ENCODE measurements at places on chromosomes 16 and 17.

- DNase-seq, result no peak
Measured at GRCh38 chr16:27596411-27596810, 46.5 kb downstream of the KATNIP start.

DNA sequence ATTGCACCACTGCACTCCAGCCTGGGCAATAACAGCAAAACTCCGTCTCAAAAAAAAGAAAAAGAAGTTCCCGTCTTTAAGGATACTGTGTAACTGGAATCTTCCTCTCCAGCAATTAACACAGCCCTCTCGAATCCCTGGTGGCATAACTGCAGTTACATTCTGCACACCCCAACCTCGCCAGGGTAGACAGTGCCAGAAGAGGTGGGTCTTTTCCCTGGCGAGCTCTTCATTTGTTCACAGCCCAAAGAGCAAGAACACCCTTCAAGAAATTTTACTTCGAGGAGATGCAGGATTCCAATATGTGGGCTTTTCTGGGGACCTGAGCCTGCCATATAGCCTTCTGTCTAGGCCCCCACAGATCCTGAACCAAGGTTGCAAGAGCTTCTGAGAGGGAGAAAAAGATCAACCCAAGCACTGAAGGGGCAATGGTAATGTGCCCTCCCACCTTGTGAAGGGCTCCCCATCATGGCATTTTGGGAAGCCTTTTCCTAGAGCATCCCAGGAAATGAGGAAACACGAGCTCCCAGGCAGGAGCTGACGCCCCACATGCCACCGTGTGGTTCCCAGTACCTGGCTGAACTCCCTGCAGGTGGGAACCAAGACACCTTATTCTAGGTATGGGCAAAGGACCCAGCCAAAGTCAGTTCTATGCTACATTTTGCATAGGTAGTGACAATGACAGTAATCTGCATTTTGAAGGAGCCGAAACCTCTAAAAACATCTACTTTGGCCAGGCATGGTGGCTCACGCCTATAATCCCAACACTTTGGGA, 26.9 kb downstream of the TK2 start:
- no peak for DNase-seq

DNA sequence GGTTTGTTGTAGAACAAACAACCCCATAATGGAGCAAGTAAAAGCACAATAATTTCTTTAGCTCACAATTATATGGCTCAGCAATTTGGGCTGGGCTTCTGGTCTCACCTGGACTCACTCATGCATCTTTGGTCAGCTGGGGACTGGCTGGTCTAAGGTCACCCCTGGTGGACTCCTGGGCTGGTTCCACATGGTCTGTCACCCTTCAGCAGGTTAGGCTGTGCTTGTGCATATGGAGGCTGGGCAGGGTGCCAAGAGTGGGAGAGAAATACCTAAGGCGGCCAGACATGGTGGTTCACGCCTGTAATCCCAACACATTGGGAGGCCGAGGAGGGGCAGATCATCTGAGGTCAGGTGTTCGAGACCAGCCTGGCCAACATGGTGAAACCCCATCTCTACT, 27.0 kb upstream of the SMURF2 start:
- DNase-seq, result no peak

DNA sequence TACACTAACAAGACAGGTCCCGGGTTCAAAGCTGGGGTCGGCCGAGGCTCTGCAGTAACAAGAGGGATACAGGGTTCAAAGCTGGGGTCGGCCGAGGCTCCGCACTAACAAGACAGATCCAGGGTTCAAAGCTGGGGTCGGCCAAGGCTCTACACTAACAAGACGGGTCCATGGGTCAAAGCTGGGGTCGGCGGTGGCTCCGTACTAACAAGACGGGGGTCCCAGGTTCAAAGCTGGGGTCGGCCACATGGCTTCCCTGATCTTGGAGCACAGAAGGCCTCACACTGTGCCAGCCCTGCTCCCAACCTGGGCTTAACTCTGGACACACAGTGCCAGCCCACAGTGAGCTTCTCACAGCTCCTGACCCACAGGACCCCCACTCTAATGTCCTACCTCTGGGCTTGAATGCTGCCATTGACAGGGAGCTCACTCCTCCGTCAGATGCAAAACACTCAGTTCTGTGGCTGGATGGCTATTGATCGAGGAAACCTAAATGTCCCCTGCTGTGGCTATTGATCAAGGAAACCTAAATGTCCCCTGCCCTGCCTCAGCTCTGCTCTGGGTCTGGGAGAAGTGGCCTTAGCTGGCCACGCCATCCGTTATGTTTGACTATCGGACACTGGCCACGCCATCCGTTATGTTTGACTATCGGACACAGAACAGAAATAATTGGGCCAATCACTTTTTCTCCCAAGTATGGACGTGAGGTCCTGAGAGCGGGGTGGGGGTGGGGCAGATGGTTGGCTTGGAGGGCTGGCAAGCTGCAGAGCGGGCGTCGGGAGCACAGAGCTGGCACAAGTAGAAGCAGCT, 54.6 kb upstream of the DOC2B start:
- no peak for DNase-seq

DNA sequence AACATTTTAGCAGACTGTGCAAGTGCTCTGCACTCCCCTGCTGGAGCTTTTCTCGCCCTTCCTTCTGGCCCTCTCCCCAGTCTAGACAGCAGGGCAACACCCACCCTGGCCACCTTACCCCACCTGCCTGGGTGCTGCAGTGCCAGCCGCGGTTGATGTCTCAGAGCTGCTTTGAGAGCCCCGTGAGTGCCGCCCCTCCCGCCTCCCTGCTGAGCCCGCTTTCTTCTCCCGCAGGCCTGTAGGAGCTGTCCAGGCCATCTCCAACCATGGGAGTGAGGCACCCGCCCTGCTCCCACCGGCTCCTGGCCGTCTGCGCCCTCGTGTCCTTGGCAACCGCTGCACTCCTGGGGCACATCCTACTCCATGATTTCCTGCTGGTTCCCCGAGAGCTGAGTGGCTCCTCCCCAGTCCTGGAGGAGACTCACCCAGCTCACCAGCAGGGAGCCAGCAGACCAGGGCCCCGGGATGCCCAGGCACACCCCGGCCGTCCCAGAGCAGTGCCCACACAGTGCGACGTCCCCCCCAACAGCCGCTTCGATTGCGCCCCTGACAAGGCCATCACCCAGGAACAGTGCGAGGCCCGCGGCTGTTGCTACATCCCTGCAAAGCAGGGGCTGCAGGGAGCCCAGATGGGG, 3.1 kb downstream of the GAA start:
- no peak for DNase-seq

GRCh38 chr16:797120-797420, 3.5 kb downstream of the GNG13 start:
- no peak for DNase-seq

DNA sequence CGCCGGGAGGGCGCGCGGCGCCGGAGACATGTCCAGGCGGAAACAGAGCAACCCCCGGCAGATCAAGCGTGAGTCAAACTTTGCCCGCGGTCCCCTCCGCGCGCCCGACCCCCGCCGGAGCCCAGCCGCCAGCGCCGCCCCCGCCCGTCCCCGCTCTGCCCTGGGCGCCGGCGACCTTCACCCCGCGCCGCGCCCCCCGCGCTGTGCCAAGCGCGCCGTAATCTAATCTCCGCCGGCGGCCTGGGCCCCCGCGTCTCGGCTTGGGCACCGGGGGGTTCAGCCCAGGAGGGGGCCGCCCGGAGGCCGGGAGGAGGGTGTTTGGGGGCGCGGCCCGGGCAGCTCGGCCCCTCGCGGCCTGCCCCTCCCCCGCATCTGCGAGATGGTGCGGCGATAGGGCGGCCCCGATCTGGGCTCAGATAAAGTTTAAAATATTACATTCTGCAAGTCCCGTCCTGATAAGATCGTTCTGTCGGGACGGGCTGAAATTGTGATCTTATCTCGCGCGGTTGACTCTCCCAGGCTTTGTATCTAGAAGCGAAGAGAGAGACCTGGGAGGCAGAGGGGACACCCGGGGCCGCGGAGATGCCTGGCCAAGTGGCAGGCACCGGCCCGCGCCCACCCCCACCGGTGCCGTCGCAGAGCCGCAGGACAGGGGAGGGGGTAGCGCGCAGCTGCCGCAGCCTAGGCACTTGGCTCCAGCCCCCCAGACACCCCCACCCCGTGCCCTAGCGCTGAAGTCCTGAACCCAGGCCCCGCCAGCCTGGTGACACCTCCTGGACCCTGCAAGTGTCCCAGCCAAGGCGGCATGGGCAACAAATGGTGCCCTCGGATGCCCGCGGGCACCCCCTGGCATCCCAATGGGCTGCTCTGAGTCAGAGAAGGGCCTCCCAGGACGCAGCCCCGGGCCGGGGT, 787 bp downstream of the ZFPM1 start:
- DNase-seq, result no peak

DNA sequence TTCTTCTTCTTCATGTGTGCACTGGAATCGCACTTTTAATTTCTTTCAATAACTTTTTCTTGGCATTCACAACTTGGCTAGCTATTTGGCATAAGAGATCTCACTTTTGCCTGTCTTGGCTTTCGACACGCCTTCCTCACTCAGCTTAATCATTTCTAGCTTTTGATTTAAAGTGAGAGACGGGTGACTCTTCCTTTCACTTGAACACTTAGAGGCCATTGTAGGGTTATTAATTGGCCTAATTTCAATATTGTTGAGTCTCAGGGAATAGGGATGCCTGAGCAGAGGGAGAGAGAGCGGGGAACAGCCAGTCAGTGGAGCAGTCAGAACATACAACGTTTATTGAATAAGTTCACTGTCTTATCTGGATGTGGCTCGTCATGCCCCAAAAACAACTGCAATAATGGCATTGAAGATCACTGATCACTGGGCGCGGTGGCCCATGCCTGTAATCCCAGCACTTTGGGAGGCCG, 200.3 kb downstream of the SEC14L1 start:
- no peak for DNase-seq

GRCh38 chr16:8155275-8155674, 435.0 kb downstream of the TMEM114 start:
- DNase-seq, result no peak

- no peak for DNase-seq
Measured at GRCh38 chr17:77167472-77168306, 26.9 kb downstream of the SEC14L1 start.

DNA sequence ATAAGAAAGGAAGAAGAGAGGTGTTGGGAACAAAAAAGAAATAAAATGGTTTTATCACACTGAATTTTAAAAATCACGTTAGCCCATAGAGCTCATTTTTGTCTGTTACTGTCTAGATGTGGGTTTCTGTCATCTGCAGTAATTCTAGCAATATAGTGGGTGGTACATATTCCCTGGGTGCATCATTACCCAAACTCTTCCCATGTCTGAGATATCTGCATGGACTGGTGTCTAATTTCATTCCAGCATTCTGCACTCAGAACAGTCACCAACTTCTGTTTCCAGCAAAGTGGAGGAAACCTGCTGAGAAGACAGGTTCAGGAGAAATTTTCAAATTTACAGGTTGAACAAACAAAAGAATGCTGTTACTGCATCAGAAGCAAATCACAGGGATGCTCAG, 263.8 kb downstream of the CDH11 start:
- no peak for DNase-seq

- DNase-seq, result peak; percentile 38
Measured at GRCh38 chr17:49996495-49997300, 1.7 kb upstream of the DLX3 start.

- no peak for DNase-seq
Measured at GRCh38 chr17:32907583-32907982, 20.4 kb upstream of the TMEM98 start.

- DNase-seq, result no peak
Measured at GRCh38 chr17:38582069-38582468, 23.7 kb downstream of the SRCIN1 start.

- DNase-seq, result no peak
Measured at GRCh38 chr17:57586196-57586740, 158.8 kb downstream of the CCDC182 start.

- DNase-seq, result no peak
Measured at GRCh38 chr16:22355487-22355908, 18.9 kb downstream of the CDR2 start.

DNA sequence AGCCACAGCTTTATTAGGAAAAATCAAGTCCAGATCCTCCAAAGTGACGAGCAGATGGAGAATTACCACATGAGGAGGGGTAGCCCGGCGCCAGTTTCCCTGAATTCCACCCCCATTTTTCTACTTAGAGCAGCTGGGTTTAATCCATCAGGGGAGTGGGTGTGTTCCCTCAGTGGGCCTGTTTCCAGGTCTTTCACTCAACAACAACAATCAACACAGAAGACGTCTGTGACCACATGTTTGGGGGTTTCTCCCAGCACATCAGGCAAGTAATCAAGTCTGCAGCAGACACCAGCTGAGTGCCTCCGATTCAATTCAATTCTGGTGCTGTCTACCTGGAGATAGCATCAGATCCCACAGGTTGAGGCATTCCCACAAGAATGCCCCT, 6.8 kb downstream of the SLC6A2 start:
- no peak for DNase-seq

GRCh38 chr16:80986557-80986956, 20.1 kb downstream of the CMC2 start:
- DNase-seq, result no peak

GRCh38 chr16:1105888-1106620, 10.0 kb upstream of the C1QTNF8 start:
- DNase-seq, result peak; percentile 10

GRCh38 chr17:61400066-61400716, 548 bp downstream of the TBX2 start:
- DNase-seq, result no peak

- DNase-seq, result no peak
Measured at GRCh38 chr16:22326771-22327445, 29.7 kb downstream of the POLR3E start.

- DNase-seq, result no peak
Measured at GRCh38 chr17:59688496-59688895, 18.7 kb downstream of the PTRH2 start.

- DNase-seq, result no peak
Measured at GRCh38 chr16:88626646-88627045, 11.7 kb upstream of the IL17C start.

DNA sequence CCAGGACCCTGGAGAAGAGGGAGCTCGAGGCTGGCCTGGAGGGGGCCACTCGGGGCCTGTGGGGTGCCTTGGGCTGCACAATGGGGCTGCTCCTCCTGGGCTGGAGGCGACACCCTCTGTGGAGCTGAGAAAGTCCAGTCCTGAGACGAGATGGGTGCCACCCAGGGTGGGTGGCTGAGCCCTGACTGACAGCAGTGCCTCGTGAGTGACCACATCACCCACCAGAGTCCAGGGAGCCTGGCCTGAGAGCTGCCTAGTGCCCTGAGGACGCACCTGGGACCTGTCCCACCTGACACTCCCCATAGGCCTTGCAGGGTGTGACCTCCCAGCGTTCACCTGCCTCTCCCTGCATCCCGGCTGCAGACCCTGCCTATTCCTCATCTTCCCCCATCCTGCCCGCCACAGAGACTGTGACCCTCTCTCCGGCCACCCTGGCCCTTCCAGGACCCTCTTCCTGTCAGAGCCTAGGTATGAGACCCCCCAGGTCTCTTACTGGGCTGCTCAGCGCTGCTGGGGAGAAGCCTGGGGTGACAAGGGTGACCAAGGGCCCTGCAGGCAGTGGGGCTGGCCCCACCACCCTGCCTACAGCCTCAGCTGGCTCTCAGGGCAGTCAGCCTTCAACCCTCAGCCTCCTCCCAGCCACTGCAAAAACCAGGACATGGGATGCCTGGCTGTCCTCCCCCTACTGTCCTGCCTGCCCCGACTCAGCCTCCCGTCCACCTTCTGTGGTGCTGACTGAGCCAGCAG, 41.2 kb downstream of the TNFRSF13B start:
- no peak for DNase-seq

Data from stimulated activated CD8-positive, alpha-beta memory T cell treated with anti-CD3 and anti-CD28 coated beads, Interleukin-2, amount 100 ng/mL, for 1 hour (primary cell).